ENCODE measurements at places on chromosomes 12 and 14.

DNA sequence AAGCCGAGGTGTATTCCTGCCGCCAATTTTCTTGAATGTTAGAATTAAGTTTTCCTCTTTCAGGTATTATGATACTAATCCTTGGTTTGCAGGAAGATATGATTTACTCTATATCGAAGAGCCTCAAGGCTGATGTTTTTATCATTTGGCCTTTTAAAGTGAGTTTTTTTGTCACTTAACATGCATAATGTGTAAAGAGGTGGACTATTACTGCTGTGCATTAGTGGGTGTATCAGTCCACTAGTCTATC lies 11.1 kb upstream of the TMPO start:
- DNase-seq = no peak

GRCh38 chr12:91361864-91362263 lies 179.2 kb upstream of the DCN start:
- no peak for DNase-seq

DNA sequence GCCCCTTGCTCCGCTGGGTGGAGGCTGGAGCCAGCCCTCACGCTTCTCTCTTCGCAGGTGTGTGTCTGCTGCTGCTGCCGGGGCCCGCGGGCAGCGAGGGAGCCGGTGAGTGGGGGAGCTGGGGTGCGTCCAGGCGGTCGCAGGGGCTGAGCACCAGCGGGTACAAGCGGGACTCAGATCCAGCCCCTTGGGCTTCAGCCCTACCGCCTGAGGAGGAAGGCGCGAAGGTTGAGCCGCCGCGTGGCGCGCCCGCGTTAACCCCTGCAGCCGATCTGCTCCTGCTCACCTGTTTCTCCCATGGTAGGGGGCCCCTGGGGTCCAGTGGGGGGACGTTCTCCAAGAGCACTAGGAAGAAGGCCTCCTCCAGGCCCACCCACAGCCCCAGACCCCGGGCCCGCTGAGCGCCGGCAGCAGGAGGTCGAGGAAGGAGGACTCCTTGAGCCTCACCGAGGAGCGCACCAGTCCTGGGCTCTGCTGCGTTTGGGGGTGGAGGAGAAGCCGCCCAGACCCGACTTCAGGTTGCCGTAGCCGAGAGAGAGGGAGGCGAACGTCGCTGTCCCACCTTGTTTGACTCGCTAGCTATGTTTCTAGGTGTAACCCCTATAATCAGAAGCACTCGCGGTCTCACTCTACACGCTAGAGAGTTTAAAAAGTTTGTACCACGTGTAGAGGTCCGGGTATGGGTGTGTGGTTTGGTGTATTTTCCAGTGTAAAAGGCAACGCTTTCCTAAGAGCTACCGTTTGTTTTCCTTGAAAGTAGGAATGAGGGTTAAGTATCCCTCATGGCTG lies 834 bp downstream of the COCH start:
- no peak for DNase-seq

DNA sequence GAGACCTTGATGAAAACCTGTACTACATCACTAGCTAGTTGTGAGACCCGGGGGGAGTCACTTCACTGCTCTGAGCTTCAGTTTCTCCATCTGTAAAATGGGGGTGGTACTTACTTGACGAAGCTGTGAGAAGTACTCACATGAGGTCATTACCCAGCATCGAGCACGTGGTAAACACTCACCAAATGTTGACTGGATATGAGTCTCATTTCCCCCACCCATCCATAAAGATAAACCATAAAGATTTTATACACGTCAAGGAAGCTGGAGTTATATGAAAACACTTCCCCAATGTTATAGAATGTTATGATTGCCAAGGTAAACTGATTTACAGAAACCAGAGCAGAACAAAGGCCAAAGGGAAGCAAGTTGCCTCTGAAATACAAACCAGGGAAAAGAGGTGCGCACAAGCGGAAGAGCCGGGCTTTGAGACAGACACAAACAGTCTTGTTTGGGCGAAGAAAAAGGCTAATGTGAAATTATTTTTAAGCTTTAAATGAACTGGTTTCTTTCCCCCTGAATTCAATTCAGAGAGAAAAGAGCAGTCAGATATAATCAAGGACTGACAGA lies 536.8 kb downstream of the MED13L start:
- DNase-seq = no peak

GRCh38 chr12:75790219-75790618 lies 241.4 kb downstream of the PHLDA1 start:
- no peak for DNase-seq

- DNase-seq = peak; percentile 69
Measured at GRCh38 chr12:39443081-39443928, at the start of gene KIF21A. Gene KIF21A (minus strand): TSS chr12:39443120. CDS start chr12:39442970, 150 bp downstream.

DNA sequence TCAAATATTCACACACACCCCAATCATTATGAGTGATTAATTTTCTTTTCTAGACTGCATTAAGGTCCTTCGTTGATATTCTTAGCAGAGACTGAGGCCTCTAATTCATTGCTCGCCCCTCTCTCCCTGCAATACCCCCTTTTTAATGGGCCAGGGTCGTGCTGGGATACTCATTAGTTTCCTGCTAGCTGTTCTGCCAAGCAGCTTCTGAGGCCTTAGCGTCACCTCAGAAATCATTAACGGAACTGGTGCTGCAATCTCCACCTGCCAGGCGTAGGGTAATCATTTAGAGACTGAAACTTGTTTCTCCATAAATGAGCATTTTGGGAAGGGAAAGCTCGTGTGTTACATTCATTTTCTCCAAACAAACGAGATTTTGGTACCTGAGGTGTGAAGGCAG lies 1054.7 kb downstream of the GALC start:
- DNase-seq = no peak
